Activated CD8-positive, alpha-beta T cell treated with anti-CD3 and anti-CD28 coated beads for 36 hours (primary cell): ENCODE measurements at places on chromosomes 16 and 17. TPM values are rescaled to one million over a fixed set of nuclear protein-coding genes. Genes with fewer than 3 reads are reported as not detected.

The MEIOB gene
- 0.34 TPM for total RNA-seq

The CACNG5 gene
- not detected for total RNA-seq

The GLP2R gene
- not detected for total RNA-seq

DNA sequence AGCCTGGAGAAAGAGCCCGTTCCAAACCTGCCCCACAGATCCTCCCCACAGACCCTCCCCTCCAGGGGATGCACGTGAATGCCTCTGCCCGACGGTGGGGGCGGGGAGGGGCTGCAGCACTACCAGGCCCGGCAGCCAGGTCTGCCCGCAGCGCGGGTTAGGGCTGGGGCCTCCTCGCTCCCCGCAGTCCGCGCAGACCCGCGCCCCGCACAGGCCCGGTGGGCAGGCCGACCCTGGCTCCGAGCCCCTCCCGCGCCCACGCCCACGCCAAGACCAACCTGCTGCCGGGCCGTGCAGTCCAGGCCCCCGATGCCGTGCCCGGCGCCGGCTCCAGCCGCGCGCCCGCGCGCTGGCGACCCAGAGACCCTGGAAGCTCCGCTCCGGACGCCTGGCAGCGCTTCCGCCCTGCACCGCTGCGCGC, at the start of gene RPUSD1:
Gene RPUSD1, minus strand, starts transcription at position 404 of the 421 bp plus-strand sequence. CDS start 644 bp downstream, outside the sequence.
- H3K27me3 ChIP-seq: no peaks in the 10 kb centered on the region
- H3K4me1 ChIP-seq: peaks cover 9% of the 10 kb centered on the region
- peak within 1 kb of the TSS; percentile 78 for H3K27ac ChIP-seq
- DNase-seq: no peak

DNA sequence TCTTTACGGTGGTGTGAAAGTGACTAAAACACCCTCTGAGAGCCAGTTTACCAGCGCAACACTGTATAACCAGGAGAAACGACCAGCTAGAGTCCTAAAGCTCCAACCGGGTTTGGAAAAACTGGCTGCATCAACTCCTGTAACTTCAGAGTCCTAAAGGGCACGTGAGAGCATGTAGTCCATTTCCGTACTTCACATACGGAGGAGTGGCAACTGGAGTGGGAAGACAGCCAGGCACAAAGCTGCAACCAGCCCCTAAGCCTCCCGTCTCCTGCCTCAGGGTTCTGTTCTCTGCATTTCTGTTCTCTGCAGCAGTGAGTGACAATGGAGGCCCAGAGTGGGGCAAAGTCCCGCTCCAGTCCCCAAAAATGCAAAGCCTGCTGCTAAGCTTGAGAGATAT, 19.2 kb downstream of the TEKT1 start:
- H3K27me3 ChIP-seq: peaks cover 13% of the 10 kb centered on the region
- DNase-seq: no peak
- no peak overlapping the region for H3K4me3 ChIP-seq
- no peaks in the 10 kb centered on the region for H3K36me3 ChIP-seq
- H3K27ac ChIP-seq: no peak overlapping the region
- H3K4me1 ChIP-seq: no peaks in the 10 kb centered on the region

DNA sequence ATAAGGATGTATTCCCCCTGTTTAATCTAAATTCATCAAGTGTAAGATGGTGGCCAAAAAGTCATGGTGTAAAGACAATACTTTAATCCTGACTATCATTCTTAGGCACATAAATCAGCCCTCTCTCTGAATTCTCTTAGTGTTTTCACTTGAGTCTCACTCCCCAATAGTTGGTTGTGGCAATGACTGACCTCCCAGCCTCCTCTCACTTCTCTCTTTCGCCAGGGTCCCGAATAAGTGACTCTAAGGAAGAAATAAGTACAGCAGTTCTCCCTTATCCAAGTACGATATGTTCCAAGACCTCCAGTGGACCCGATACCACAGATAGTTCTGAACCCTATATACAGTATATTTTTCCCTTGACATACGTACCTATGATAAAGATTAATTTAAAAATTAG, 335.3 kb downstream of the MAF start:
- no peak overlapping the region for H3K4me3 ChIP-seq
- H3K27ac ChIP-seq: no peak overlapping the region
- no peaks in the 10 kb centered on the region for H3K36me3 ChIP-seq

DNA sequence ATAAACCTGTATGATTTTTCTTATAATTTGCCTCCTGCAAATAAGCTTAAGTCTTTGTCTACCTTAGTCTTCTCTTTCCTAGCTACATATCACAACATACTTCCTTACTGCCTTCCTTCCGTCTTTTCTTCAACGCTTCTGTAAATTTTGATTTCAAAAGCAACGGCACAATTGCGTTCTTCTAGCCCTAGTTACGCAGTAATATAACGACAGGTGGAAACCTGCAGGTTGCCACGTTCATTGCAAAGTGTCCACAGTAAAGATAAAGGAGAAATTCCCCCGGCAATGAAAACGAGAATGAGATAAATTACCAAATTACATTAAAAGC, 546 bp upstream of the PSMD7 start:
- DNase-seq: no peak
- peaks cover 30% of the 10 kb centered on the region for H3K4me1 ChIP-seq
- H3K4me3 ChIP-seq: peak overlapping the region; percentile 90
- H3K36me3 ChIP-seq: peaks cover 44% of the 10 kb centered on the region
- no peaks in the 10 kb centered on the region for H3K27me3 ChIP-seq

GRCh38 chr16:35207059-35207999, 1747.9 kb downstream of the TP53TG3F start:
- no peaks in the 10 kb centered on the region for H3K27me3 ChIP-seq
- no peak overlapping the region for H3K4me3 ChIP-seq
- H3K4me1 ChIP-seq: no peaks in the 10 kb centered on the region

DNA sequence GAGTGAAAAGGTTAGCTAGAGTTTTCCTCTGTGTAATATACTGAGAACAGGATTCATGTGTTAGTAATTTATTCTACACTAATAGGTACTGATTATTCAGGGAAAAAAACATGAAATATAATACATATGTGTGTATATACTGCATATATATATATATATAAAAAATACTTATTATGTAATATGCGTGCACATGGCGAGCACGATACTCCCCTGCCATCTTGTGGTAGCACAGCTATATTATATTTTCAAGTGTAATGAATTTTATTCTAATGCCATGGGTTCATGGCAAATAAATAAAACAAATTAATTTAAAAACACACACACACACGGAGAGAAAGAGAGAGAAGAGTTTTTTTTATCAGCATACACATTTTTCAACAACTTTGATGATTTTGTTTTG, 460.6 kb downstream of the KCNJ2 start:
- DNase-seq: peak; percentile 4
- H3K4me1 ChIP-seq: no peaks in the 10 kb centered on the region
- no peak overlapping the region for H3K27ac ChIP-seq
- no peak overlapping the region for H3K4me3 ChIP-seq
- no peaks in the 10 kb centered on the region for H3K36me3 ChIP-seq
- peaks cover 4% of the 10 kb centered on the region for H3K27me3 ChIP-seq

GRCh38 chr16:85527042-85527766, 85.9 kb upstream of the GSE1 start:
- no peaks in the 10 kb centered on the region for H3K36me3 ChIP-seq
- H3K4me3 ChIP-seq: no peak overlapping the region
- no peaks in the 10 kb centered on the region for H3K27me3 ChIP-seq

DNA sequence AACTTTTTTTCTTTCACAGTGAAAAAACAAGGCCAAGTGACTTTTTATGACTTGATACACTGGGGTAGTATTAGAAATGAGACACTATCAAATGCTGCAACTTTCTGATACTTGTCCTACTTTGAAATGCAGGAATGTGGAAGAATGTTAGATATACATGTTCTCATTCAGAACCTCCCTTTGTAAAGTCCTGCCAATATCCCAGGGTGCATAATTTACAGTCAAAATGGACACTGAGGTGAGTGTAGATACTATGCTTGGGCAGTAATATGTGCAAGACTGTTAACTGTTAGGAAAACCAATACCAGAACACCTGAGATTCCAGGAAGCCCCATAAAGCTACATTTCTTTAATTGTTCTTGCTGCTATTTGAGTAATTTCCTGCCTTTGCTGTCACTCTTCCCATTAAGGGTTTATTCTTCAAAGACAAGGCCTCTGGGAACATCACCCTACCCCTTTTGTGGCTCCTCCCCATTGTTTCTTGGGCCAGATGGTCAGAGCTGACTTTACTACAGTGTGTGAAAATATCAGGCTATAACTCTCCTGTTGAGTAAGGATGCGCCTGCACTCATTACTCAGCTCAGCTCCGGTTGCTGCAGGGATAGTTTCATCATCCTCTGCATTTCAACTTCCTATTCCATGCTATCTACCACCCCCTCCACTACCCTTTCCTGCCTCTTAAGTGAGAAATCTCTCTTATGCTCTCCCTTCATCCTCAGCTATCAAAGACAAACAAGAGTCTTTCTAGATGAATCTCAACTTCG, 48.7 kb downstream of the TMEM100 start:
- H3K4me1 ChIP-seq: peaks cover 4% of the 10 kb centered on the region
- H3K36me3 ChIP-seq: no peaks in the 10 kb centered on the region
- H3K27ac ChIP-seq: no peak overlapping the region
- no peak for DNase-seq
- H3K4me3 ChIP-seq: no peak overlapping the region

DNA sequence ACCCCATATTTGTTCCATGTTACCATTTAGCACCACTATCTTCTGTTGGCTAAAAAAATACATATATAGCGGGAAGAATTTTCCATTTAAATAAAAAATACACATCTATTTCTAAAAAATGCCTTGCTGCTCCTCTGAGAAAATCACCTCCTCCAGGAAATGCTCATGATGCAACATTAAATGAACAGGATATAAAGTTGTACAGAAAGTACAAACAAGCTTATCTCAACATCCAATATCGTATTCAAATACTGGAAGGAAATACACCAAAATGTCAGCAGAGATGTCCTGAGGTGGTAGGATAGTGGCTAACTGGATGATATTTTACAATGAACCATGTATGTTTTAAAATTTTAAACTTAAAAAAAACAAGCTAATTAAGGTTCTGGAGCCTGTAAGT, 21.3 kb downstream of the GNA13 start:
- peaks cover 43% of the 10 kb centered on the region for H3K36me3 ChIP-seq
- peak overlapping the region; percentile 69 for H3K27ac ChIP-seq
- H3K4me3 ChIP-seq: no peak overlapping the region
- H3K4me1 ChIP-seq: peaks cover 68% of the 10 kb centered on the region
- DNase-seq: no peak

GRCh38 chr16:76278980-76279379, 1.8 kb downstream of the CNTNAP4 start:
- DNase-seq: no peak
- no peak overlapping the region for H3K4me3 ChIP-seq
- H3K4me1 ChIP-seq: no peaks in the 10 kb centered on the region

- H3K36me3 ChIP-seq: no peaks in the 10 kb centered on the region
- H3K27ac ChIP-seq: no peak overlapping the region
- H3K27me3 ChIP-seq: no peaks in the 10 kb centered on the region
- no peak overlapping the region for H3K4me3 ChIP-seq
Measured at GRCh38 chr17:59296190-59296589, 35.3 kb upstream of the YPEL2 start.

DNA sequence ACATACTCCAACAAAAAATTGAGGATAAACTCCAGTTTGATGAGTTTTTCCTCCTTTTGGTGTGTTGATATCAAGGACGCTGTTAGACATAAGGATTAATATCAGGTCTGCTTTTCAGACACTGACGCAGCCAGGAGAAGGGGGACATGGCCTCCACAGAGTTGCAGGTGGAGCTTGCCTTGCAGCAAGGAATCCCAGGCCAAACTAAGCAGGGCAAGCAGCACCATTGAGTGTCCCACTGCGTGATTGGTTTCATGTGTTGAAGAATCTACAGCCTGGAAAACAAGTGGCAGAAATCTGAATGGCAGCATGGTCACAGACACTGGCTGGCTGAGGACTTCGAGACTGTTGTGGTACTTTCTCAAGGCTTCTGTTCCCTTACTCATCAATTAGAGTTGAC, 777.6 kb downstream of the KCNJ18 start:
- no peak overlapping the region for H3K27ac ChIP-seq
- no peak overlapping the region for H3K4me3 ChIP-seq
- no peaks in the 10 kb centered on the region for H3K27me3 ChIP-seq
- DNase-seq: no peak

DNA sequence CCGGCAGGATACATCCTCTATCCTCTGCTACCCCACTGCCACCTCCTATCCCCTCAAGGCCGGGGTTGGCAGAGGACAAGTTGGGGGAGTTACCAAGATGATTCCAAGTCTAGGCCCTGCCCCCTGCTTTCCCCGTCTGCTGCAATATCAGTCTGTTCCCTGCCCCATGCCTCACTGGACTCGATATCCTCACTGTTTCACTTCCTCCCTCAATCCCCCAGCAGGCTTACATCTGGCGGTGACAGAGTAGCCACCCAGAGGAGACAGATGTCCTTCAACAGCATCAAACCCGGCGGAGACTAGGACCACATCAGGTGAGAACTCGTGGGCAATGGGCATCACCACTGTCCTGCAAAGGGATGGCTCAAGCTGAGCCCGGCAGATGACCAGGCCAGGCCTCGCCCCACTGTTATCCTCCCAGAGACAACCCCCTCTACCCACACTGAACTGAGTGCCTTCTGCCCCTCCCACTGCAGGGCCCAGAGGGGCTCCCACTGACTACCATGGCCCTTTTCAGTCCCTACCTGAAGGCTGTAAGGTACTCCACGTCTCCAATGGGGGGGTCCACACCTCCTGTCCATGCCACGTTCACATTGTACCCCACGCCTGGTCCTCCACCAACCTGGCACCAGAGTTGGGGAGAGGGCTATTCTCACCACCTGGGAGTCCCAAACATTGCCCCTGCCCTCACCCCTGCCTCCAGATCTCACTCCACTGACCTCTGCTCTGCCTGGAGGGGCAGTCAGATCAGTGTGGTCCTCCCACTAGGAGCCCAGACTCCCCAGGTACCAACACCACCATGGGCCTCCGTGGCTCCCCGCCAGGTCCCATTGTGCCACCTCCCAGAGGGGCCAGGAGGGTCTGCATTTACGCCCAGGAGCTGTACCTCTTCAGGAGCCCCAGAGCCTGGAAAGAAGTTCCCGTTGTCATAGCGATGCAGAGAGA, 9.6 kb downstream of the G6PC3 start:
- H3K27me3 ChIP-seq: no peaks in the 10 kb centered on the region
- DNase-seq: no peak
- H3K27ac ChIP-seq: no peak overlapping the region
- no peaks in the 10 kb centered on the region for H3K4me1 ChIP-seq
- H3K4me3 ChIP-seq: no peak overlapping the region

GRCh38 chr17:81519284-81520020, 6.9 kb upstream of the ACTG1 start:
- peak overlapping the region; percentile 35 for H3K4me3 ChIP-seq
- H3K4me1 ChIP-seq: peaks cover 25% of the 10 kb centered on the region
- no peaks in the 10 kb centered on the region for H3K27me3 ChIP-seq
- peak; percentile 78 for DNase-seq
- H3K36me3 ChIP-seq: peaks cover 3% of the 10 kb centered on the region
- no peak overlapping the region for H3K27ac ChIP-seq

DNA sequence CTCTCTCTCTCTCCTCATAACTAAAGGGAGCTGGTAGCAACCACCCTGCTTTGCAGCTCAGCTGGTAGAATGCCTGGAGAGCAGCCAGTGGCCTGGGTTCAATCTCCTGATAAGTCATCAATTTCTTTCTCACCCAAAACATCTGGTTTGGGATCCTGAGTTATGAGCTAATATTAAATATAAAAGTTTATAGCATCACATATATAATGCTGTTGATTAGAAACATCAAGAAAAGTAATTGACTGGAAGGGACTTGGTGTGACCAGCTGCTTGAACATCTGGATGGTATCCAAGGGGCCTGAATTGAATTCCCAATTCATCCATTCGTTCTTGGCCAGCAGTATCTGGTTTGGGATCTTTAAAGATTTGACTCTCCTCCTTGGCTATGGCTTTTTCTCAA, 12.2 kb upstream of the ELAC2 start:
- no peak overlapping the region for H3K27ac ChIP-seq
- peaks cover 8% of the 10 kb centered on the region for H3K27me3 ChIP-seq
- no peaks in the 10 kb centered on the region for H3K36me3 ChIP-seq
- DNase-seq: no peak
- peaks cover 6% of the 10 kb centered on the region for H3K4me1 ChIP-seq
- no peak overlapping the region for H3K4me3 ChIP-seq
